ENCODE measurements at places on chromosomes 2 and 18.

- no peak for DNase-seq
Measured at GRCh38 chr2:95287806-95288205, 9.3 kb upstream of the KCNIP3 start.

- DNase-seq = no peak
Measured at GRCh38 chr2:19676770-19677169, 225.0 kb downstream of the TTC32 start.

- DNase-seq = no peak
Measured at GRCh38 chr18:32770054-32770665, 2.7 kb downstream of the KLHL14 start.

DNA sequence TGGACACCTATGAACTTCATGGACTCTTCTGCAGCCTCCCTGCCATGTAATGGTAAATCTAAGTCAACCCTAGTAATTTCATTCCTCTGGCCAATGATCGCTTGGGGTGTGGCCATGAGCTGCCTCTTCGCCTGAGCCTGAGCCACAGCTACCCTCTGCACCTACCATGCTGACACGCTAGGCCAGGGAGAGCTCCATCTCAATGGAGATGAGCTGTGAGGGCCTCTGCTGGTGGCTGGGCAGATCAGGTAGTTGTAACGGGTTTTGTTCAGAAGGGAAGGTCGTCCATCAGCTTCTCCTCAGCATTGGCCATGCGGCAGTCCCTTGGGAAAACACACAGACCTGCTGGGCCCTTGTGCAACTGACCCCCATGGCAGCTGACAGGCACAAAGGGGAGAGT, 24.4 kb downstream of the MPHOSPH10 start:
- DNase-seq = no peak

- DNase-seq = no peak
Measured at GRCh38 chr18:36340246-36340645, 42.7 kb downstream of the FHOD3 start.

DNA sequence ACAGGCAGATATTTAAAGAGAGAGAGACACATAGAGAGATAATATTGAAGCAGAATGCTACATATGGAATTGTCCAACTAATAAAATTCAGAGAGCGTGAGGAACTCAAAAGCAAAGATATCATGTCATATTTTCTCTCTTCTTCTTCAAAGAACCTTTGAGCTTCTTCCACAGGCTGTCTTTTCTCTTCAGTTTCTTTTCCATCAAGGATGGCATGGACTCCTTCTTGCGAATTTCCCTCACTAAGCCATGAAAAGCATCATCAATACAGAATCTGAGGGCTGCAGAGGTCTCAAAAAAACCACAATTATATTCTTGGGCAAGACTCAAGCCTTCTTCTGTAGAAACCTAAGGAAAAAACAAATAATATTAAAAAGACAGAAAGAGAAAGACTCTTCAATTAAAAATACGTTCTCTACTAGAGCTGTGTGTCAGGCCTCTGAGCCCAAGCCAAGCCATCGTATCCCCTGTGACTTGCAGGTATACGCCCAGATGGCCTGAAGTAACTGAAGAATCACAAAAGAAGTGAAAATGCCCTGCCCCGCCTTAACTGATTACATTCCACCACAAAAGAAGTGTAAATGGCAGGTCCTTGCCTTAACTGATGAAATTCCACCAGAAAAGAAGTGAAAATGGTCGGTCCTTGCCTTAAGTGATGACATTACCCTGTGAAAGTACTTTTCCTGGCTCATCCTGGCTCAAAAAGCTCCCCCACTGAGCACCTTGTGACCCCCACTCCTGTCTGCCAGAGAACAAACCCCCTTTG, 371.9 kb downstream of the RIT2 start:
- no peak for DNase-seq

- no peak for DNase-seq
Measured at GRCh38 chr2:215405722-215406581, 29.9 kb downstream of the FN1 start.

DNA sequence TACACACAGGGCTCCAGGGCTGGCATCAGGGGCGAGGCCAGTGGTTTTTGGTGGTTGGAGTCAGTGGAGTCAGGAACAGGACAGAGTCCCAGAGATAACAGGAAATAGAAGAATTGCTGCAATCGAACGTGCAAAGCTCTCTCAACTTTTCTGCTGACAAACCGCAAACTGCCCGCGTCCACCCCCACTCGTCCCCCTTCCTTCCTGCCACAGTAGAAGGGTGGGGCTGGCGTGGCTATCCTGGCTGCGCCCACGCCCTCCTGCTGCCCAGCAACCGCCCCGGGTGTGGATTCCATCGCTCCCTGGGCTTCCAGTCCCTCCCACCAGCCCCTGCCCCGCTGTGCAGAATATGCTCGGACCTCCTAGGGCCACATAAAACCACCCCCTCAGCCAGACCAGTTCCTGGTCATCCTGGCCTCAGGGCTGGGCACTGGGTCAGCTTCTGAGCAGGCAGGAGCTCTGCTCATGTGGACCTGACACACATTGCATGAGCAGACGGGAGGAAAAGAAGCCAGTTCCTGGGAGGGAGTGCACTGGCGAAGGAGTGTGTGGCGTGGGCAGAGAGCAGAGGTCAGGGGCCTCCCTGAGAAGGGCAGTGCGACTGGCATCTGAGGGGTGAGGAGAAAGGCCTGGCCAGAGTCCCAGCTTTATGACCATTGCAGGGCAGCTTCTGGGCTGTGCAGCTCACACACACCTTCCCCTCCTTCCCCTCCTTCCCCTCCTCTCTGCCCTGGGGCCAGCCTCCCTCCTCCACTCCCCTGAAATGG, 85.4 kb upstream of the ATG16L1 start:
- DNase-seq = peak; percentile 8

- no peak for DNase-seq
Measured at GRCh38 chr2:1886405-1886992, 142.2 kb upstream of the PXDN start.
